CD8-positive, alpha-beta memory T cell (primary cell): ENCODE measurements at places on chromosomes 4 and X. TPM values are rescaled to one million over a fixed set of nuclear protein-coding genes. Genes with fewer than 3 reads are reported as not detected.

Gene SPOCK3
- total RNA-seq, result not detected

- no peaks in the 10 kb centered on the region for H3K27me3 ChIP-seq
- H3K4me3 ChIP-seq, result no peak overlapping the region
Observed at GRCh38 chr4:15837591-15837990, 59.5 kb downstream of the CD38 start.

GRCh38 chrX:41708486-41708885 is 15.5 kb upstream of the GPR82 start:
- H3K27me3 ChIP-seq, result no peaks in the 10 kb centered on the region
- peaks cover 6% of the 10 kb centered on the region for H3K4me1 ChIP-seq
- H3K27ac ChIP-seq, result no peak overlapping the region
- no peak overlapping the region for H3K4me3 ChIP-seq
- H3K36me3 ChIP-seq, result no peaks in the 10 kb centered on the region

Gene CXCR3
- 69.3 TPM for total RNA-seq

DNA sequence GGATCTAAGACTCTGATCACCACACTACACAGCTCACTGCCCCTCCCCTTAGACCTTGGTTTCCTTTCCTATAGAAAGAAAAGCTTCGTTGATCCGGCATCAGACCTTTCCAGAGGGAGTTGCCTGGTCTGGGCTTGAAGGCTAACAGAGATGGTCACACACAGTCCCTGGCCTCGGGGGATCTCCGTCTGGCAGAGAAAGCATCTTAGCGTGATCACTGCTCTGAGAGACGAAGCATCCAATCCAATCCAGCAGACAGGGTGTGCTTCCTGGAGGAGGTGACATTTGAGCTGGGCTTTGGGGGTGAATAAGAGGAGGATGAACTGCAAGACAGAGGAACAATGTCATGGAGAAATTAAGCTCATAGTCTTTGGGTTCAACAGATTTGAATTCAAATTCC is 49.5 kb downstream of the HTRA3 start:
- H3K4me3 ChIP-seq, result no peak overlapping the region
- H3K4me1 ChIP-seq, result no peaks in the 10 kb centered on the region
- H3K27me3 ChIP-seq, result no peaks in the 10 kb centered on the region
- H3K27ac ChIP-seq, result no peak overlapping the region
- no peak for DNase-seq

DNA sequence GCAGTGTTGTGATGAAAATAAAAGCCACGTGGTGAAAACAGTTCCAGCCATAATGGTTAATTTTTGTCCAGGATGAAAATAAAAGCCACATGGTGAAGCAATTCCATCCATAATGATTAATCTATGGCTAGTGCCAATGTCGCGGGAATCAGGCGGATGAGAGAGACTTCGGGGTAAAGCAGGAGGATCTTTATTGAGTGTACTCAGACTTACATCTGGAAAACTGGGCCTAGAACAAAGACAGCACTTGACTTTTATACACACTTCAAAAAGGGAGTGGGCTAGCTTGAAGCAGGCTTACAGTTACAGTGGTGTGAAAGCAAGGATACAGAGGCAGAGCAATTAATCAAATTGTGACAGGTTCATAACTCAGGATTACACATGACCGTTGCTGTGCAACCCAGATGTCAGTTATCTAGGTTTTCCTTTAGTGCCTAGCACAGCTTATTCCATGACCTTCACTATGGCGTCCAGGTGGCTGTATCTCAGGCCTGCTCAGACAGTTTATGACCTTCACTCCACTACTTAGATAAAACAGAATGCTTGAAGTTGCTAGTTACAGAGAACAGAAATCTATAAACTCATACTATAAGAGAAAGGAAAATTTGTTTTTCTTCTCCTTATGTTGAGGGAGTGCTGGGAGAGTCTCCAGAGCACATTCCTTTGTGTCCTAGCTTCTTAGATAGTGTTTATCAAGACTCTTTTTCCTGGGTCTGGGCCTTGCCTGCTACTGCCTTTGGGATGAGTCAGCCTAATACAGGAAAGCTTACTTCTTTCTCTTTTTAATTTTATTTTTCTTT is 5.9 kb upstream of the PLA2G12A start:
- DNase-seq, result no peak
- no peaks in the 10 kb centered on the region for H3K27me3 ChIP-seq
- H3K4me1 ChIP-seq, result no peaks in the 10 kb centered on the region

Gene FAM184B
- not detected for total RNA-seq

Gene MSX1
- total RNA-seq, result 0.11 TPM

DNA sequence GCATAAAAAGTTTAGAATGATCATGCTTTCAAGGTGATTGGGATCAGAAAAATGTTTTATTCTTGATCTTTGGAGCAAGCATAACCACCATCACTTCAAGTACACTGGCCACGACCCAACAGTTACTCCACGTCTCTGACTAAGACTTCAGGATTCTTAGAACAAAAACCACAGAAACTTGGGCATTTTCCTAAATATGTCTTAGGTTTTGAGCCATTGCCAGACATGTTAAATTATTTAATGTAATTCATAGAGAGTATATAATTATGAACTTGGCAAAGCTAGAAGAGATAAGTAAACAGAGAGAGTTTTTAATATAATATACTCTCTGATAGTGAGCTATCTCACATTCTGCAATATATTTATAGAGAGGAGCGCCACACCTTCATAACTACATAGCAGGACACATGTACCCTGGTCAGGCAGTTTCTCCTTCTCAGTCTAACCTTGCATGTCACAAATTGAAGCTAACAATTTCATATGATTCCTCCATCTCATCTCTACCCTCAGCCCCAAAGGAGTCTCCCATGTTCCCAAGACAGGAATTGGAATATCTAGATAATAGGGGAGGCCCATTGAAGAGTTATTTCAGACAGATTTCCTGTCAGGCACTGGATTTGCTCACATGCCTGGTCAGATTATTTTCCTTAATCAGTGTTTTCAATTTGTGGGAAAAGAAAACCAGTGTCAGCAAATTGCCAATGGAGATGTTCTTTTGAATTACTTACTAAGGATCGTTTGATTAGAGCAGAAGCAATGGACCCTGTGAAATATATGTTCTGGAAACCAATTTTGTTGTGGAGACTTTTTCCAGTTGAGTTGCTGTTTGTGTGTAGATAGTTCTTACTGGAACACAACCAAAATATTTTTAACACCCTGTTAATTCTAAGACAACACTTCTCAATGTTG is 61.7 kb upstream of the GUCY1A1 start:
- no peak overlapping the region for H3K4me3 ChIP-seq
- no peaks in the 10 kb centered on the region for H3K36me3 ChIP-seq
- H3K27ac ChIP-seq, result no peak overlapping the region
- DNase-seq, result no peak
- no peaks in the 10 kb centered on the region for H3K4me1 ChIP-seq

- H3K36me3 ChIP-seq, result no peaks in the 10 kb centered on the region
- H3K4me1 ChIP-seq, result peaks cover 24% of the 10 kb centered on the region
- H3K4me3 ChIP-seq, result no peak overlapping the region
Observed at GRCh38 chr4:6890358-6890757, 19.3 kb upstream of the TBC1D14 start.

GRCh38 chr4:107153228-107153627 is 117.1 kb upstream of the DKK2 start:
- no peak for DNase-seq
- no peaks in the 10 kb centered on the region for H3K36me3 ChIP-seq
- no peak overlapping the region for H3K4me3 ChIP-seq
- no peaks in the 10 kb centered on the region for H3K4me1 ChIP-seq

GRCh38 chrX:38935561-38935960 is 134.3 kb downstream of the MID1IP1 start:
- H3K4me3 ChIP-seq, result no peak overlapping the region
- H3K27ac ChIP-seq, result no peak overlapping the region
- DNase-seq, result no peak
- no peaks in the 10 kb centered on the region for H3K4me1 ChIP-seq
- no peaks in the 10 kb centered on the region for H3K36me3 ChIP-seq
- no peaks in the 10 kb centered on the region for H3K27me3 ChIP-seq

Gene SCLT1
- total RNA-seq, result 20.6 TPM

GRCh38 chrX:341541-342101 is 23.0 kb upstream of the GTPBP6 start:
- DNase-seq, result no peak
- H3K27ac ChIP-seq, result no peak overlapping the region
- no peaks in the 10 kb centered on the region for H3K4me1 ChIP-seq
- H3K36me3 ChIP-seq, result no peaks in the 10 kb centered on the region

Gene ATP2B3
- not detected for total RNA-seq

Gene TCEAL2
- total RNA-seq, result not detected

- no peak overlapping the region for H3K4me3 ChIP-seq
- peaks cover 4% of the 10 kb centered on the region for H3K4me1 ChIP-seq
- no peaks in the 10 kb centered on the region for H3K27me3 ChIP-seq
Observed at GRCh38 chr4:101200561-101200960, 146.8 kb downstream of the PPP3CA start.
